Left renal pelvis (tissue), 4 donors: ENCODE measurements at places on chromosomes 16 and 17.

GRCh38 chr17:35865412-35866340, 3.0 kb downstream of the HEATR9 start:
- no peak for DNase-seq

DNA sequence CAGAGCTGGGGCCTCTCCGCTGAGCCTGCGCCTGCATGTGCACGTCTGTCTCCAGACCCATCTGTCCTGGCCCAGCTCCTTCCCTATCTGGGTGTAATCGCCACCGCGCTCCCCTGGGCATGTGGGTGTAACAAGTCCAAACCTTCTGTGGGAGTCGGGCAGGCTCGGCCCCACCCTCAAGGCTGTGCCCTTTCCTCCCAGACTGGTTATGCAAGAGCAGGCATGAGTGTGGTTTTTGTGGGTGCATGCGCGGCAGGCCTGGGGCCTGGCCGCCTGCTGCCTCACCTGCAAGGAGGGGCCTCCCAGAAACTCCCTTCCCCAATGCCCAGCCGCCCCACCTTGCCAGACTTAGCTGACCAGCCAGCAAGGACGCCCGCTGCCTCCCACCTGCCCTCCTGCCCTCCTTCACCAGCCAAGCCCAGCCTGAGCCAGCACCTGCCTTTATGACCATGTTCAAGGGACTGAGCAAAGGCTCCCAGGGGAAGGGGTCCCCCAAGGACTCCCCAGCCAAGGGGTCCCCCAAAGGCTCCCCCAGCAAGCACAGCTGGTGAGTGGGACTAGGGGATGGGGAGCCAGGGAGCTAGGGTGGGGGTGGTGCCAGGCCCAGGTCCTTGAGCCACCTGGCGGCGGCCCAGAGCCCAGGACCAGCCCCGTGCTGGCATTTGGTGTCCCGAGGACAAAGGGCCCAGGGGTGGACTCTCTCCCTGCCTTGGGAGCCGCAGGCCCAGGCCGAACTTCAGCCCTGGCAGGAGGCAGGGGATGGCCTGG, at the start of gene EVPLL:
Gene EVPLL (plus strand): TSS at position 342 of the 768 bp plus-strand sequence. CDS start 3,160 bp downstream, outside the sequence.
- no peak for DNase-seq

DNA sequence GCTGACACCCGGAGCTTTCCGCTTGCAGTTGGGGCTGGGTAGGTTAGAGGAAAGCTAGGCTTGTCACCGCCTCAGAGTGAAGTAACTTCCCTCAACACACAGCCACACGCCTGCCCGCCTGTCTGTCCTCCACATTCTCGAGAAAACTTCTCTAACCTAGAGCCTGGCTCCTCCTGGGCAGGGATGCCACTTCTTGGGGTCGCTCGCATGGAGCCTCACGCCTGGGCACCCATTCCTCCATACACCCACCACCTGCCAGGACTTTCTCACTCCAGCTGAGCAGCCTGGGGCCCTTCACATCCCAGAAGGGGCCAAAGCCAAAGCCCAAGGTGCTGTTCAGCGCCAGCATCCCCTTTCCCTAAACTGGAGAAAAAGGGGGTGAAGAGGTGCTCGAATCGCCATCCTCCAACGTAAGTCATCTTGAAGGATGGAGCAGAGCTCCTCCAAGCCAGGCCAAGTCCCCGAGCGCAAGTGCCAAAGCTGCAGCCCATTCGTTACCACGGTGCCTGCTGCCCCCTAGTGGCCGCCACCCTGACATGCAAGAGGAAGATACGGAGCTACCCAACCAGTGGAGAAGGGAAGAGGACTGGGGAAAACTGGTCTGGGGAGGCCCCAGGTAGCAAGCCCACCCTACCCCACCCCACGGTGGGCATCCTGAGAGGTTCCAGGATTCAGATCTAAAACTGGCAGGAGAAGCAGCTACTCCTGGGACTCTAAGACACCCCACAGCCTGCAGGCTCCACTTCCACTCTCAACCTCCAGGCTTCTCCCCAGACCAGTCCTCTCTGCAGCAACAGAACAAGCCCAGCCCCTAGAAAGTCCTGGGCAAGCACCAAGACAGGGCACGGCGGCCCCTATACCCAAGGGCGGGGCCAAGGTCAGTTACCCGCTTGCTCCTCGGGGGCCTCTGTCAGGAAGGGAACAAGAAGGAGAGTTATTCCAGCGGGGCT, 63.1 kb downstream of the MYO18A start:
- no peak for DNase-seq

GRCh38 chr17:78166416-78166815, 2.0 kb upstream of the SYNGR2 start:
- DNase-seq, result no peak

GRCh38 chr17:83050651-83051395, 28.6 kb upstream of the METRNL start:
- no peak for DNase-seq

GRCh38 chr17:30476726-30477082, 504 bp upstream of the GOSR1 start:
- no peak for DNase-seq

GRCh38 chr16:57995721-57996405, 4.6 kb downstream of the ZNF319 start:
- DNase-seq, result no peak

GRCh38 chr17:45857977-45858708, 13.5 kb downstream of the SPPL2C start:
- DNase-seq, result peak; percentile 47

DNA sequence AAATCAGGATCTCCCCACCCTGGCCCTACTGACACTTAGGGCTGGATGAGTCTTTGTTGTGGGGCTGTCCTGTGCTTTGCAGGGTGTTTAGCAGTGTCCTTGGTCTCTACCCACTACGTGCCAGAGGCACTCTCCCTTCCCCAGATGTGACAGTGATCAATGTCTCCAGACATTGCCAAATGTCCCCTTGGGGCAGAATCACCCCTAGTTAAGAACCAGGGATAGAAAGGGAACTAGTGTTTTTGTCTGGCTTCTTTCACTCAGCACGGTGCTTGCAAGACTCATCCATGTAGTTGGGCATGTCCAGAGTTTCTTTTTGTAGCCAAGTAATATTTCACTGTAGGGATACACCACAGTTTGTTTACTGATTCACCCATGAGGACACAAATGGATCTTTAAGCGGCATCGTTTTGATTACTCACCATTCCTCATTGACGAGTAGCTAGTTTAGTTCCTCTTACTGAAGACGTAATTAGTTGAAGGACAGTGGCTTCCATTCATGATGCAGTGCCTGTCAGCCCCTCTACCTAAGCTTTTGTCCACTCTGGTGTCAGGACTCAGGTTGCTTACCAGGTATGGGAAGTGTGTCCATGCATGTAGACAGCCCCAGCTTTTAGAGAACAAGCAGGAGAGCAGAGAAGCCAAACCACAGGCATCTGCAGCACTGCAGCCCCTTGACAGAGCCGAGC, 26.0 kb upstream of the ITGB4 start:
- no peak for DNase-seq

- no peak for DNase-seq
Observed at GRCh38 chr17:81976332-81977210, 858 bp upstream of the ASPSCR1 start.

DNA sequence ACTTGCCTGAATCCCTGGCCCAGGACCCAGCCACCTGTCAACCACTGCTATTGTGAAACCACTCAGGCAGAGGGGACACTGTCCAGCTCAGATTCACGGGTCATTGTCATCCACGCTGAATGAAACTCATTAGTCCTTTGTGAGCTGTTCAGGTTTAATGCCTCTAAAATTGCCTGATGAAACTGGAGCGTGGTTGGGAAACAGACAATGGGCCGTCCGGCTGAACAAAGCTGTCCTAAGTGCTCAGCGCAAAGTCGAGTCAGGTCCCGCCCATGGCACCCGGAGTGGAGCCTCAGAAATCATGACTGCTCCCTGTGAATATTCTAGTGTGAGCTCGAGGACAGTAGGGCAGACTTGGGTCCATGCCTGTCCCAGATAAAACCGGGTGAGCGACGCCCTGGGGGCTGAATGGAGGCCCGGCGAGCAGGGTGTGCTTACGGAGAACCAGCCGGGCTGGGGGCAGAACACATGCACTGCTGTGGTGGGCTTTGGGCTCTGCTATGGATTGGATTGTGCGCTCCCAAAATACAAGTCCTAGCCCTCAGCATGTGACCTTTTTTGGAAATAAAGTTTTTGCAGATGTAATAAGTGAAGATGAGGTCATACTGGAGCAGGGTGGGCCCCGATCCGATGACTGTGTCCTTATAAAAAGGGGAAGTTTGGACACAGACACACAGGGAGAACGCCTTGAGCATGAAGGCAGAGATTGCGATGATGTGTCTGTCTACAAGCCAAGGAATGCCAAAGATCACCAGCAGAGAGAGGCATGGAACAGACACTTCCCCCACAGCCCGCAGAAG, 12.9 kb upstream of the CMIP start:
- no peak for DNase-seq

DNA sequence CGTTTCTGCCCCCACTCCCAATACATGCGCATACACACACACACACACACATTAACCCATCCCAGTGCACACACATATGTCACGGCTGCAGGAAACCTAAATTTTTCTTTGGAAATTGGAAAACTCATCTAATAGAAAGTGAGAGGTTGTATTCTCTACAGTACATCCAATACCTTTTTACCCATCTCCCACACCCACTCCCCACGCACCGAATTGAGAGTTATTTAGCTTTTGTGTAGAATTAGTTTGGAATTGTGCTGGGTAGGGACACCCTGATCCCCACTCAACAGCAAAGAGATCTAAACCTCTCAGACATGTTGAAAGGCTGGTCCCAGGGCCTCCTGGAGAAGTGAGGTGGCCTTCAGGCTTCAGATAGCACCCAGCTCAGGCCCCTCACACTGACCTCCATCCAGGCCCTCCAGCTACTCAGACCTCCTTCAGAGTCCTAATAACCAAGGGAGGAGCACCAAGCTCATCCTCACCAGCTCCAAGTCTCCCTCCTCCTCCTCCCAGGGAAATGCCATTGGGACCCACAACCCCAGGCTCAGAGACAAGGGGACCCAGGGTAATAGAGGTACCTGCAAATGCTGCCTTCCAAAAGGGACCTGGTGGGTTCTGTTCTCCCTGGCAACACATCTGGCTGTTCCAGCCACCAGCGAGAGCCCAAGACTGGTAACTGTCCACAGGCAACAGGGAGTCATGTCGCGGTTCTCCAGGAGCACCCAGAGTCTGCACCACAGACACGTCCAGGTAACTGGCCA, 955 bp downstream of the HOXB13 start:
- no peak for DNase-seq

DNA sequence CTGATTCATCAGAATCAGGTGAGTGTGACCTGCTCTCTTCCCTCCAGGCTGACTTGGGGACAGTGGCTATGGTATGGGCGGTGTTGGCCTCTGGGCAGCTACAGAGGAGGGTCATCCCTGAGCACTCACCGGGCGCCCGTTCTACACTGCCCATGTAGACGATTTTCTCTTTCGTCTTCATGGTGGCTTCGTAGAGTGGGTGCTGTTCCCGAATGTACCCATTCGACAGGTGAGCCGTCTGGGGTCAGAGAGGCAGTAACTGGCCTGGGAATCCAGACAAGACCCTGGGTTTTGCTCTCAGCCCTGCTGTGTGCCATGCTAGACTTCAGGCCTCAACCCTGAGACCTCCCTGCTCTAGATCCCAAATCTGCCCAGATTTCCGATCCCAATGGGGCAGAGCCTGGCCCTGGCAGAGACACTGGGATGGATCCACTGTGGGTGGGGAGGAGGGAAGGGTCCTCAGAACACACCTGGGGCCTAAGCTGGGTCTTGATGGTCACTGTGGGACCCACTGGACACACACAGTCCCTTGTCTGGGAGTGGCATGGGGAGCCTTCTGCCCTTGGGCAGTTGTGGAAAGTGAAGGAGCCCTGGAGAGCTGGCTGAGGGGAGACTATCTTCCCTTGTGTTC, 13.2 kb downstream of the USP6 start:
- DNase-seq, result no peak

DNA sequence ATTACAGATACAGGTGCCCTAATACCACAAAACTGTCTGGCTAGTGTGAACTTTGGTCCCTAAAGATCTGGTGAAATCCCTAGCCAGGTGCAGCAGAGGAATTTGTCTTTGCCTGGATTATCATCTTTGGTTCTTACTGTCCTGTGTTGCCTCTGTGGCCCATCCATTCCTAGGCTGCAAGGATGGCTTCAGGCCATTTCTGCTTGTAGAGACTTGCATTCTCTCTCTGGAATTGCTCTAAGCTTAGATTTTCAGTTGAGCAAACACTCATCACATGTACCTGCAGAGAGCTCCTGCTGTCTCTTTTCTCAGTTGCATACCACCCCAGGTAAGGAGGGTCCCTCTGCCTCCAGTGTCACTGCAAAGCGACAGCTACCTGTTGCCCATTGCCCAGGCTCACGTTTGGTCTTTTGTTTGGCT, 114.9 kb downstream of the PRKCA start:
- no peak for DNase-seq

DNA sequence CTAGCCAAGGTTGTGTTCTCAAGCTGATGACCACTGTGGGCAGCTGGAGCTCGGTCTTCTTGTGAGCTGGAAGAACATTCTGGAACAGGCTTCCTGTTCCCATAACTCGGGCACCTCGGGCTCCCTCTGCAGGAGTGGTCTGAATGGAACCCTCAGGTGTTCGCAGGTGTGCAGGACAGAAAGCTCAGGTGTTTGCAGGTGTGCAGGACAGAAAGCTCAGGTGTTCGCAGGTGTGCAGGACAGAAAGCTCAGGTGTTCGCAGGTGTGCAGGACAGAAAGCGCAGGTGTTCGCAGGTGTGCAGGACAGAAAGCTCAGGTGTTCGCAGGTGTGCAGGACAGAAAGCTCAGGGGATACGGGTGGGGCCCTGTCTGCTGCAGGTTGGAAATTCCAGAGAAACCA, 109.0 kb upstream of the CACNG5 start:
- no peak for DNase-seq

GRCh38 chr17:81381632-81382577, 13.4 kb upstream of the BAHCC1 start:
- no peak for DNase-seq

GRCh38 chr16:5581908-5582307, 484.3 kb upstream of the EEF2KMT start:
- no peak for DNase-seq

DNA sequence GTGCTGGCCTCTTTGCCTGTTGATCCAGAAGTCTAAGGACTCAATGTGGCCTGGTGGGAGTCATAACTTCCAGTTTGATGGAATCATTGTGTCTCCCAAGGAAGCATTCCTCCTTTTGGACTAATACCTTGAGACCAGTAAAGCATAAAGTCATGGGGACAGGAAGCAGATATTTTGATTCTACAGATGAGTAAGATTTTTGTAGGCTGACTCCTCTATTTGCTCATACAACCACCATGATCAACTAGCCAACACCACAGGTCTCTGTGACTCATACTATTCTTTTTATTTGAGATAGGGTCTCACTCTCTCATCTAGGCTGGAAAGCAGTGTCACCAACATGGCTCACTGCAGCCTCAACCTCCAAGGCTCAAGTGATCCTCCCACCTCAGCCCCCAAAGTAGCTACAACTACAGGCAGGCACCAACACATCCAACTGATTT, 6.2 kb downstream of the MT2A start:
- no peak for DNase-seq
